Activated CD8-positive, alpha-beta memory T cell treated with anti-CD3 and anti-CD28 coated beads, Interleukin-2, amount 10 ng/mL, durations not matched to agents 7 days and 5 days (primary cell): ENCODE measurements at places on chromosomes 1 and 21. TPM values are rescaled to one million over a fixed set of nuclear protein-coding genes. Genes with fewer than 3 reads are reported as not detected.

DNA sequence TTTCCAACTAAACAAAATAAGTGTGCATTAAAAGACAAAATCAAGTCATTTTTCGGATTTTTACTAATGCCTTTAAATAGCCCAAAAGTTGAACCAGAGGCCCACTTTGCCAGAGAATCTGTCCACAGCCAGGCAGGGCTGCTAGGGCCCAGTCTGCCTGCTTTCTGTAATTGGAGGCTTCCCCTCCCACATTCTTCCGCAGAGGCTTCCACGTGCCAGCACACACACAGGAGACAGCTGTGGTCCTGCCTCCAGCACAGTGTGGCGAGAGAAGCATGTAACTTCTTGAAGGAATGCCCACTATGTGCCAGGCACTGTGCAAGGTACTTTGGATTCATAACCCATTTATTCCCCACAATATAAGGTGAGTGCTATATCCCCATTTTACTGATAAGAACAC is 11.3 kb upstream of the PDZK1IP1 start:
- H3K27ac ChIP-seq = no peak overlapping the region
- H3K36me3 ChIP-seq = no peaks in the 10 kb centered on the region
- DNase-seq = no peak
- H3K4me1 ChIP-seq = no peaks in the 10 kb centered on the region
- no peak overlapping the region for H3K4me3 ChIP-seq
- peaks cover 50% of the 10 kb centered on the region for H3K27me3 ChIP-seq

GRCh38 chr1:98147280-98147679 is 226.4 kb upstream of the DPYD start:
- DNase-seq = no peak
- no peak overlapping the region for H3K27ac ChIP-seq
- no peaks in the 10 kb centered on the region for H3K4me1 ChIP-seq
- H3K36me3 ChIP-seq = no peaks in the 10 kb centered on the region
- H3K27me3 ChIP-seq = no peaks in the 10 kb centered on the region
- H3K4me3 ChIP-seq = no peak overlapping the region

DNA sequence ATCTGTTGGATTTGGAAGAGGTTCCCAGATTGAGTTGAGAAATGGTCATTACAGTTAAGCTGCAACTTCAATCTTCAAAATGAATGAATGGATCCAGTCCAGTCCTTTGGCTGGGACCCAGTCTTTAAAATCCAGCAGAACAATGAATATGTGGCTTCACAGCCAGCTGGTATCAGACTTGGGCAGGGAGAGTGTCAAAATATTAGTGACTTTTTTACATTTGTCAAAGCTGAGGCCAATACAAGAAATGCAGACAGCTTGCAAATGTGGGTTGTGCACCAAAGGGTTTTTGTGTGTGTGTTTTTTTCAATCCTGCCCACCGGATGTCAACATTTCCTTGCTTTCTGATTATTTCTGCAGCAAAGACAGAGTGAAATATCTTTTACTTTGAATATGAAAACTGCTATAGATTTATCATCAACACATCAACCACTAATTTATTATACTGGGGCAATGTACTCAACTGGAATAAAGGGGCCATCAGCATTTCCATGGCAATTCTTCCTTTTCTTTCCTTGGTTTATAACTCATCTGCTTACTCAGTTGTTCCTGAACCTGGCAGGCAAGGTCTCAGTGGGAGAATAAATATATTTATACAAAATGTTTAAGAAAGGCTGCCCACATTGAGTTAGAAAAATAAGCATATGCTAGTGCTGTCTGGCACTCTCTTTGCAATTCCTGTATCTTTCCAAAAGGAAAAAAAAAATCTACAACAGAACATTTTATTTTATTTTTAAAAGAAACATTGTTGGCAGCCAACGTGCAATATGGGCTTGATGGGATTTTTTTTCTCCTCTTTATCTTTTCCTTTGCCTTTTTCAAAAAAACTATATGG is 491.6 kb upstream of the C1orf87 start:
- no peak for DNase-seq
- H3K36me3 ChIP-seq = no peaks in the 10 kb centered on the region
- no peak overlapping the region for H3K27ac ChIP-seq
- H3K27me3 ChIP-seq = no peaks in the 10 kb centered on the region
- H3K4me3 ChIP-seq = no peak overlapping the region

SPATA45 gene
- not detected for total RNA-seq
